ENCODE measurements at places on chromosomes 2 and 18.

DNA sequence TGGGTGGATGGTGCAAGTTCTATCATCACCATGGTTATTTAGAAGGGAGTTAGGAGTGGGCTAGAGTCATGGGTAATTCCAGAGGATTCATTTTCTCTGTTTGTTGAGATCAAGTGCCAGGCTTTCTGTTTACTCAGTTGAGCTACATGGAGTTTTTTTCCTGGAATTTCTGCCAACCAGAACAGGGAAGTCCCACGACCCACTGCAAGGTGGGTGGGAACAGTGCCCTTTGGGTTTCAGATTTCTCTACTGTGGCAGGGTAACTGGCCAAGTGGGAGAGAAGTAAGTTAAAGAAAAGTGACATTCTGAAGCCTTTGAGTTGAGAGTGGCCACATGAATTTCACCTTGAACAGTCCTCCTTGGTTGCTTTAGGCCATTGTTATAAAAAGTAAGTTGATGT lies 138.9 kb downstream of the SLC39A10 start:
- DNase-seq: no peak

DNA sequence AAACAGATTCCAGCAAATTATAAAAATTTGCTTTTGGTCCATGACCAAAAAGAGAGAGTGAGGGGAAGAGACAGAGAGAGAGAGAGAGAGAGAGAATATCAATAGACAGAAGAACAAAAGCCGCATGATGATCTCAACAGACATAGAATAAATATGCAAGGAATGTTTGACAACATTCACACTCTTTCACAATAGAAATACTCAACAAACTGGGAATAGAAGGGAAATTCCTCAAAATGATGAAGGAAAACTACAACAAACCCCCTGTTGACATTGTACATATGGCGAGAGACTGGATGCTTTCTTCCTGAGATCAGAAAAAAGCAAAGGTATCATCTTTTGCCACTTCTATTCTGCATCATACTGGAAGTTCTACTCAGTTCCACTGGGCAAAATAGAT lies 309.7 kb downstream of the RAD51AP2 start:
- DNase-seq: no peak

- DNase-seq: no peak
Observed at GRCh38 chr2:1489486-1489885, 76.2 kb downstream of the TPO start.

GRCh38 chr2:84879584-84880394 lies 1.1 kb downstream of the TRABD2A start:
- no peak for DNase-seq

GRCh38 chr18:48398074-48398473 lies 11.1 kb downstream of the ZBTB7C start:
- no peak for DNase-seq

GRCh38 chr2:120760446-120761135 lies 24.9 kb downstream of the GLI2 start:
- DNase-seq: no peak

- no peak for DNase-seq
Observed at GRCh38 chr2:24047703-24048033, 477 bp upstream of the WDCP start.

DNA sequence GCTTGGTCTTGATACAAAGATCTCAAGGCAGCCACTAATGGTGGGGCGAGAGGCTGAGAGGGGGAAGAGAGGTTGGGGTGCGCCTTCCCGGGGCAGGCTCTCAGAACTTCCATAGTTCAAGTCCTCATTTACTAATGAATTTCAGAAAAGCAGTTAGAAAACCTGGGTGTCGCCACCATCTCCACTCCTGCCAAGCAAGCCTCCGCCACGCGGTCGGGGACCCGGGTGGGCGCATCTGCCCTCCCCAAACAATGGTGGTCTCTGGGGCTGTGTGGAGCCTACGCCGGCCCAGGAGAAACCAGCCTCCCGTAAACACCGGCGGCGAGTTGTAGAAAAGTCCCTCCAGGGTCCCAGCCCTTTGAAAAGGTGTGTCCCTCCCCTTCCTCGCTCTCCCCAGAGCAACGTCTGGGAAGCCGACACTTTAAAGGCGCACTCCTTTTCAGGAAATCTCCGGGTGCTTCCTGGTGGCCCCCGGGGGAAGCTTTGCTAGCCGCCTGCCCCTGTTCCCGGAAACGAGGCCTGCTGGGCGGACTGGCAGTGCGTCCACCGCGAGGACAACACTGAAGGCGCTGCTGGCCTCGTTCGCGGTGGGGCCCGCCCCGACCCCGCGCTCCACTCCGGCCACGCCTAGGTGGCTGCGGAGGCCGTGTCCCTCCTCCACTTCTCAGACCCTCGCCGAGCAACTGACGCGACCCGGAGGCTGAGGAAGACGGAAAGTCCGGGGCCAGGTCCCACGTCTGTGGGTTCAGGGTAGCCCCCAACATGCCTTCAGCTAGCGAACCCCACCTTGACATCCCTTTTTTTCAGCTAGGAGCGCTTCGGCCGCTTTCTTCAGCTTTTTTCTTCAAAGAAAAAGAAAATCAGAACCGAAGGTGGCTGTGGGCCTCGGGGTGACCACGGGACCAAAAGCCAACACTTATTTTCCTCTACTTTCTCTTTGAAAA lies 16.8 kb downstream of the EVX2 start:
- DNase-seq: no peak

DNA sequence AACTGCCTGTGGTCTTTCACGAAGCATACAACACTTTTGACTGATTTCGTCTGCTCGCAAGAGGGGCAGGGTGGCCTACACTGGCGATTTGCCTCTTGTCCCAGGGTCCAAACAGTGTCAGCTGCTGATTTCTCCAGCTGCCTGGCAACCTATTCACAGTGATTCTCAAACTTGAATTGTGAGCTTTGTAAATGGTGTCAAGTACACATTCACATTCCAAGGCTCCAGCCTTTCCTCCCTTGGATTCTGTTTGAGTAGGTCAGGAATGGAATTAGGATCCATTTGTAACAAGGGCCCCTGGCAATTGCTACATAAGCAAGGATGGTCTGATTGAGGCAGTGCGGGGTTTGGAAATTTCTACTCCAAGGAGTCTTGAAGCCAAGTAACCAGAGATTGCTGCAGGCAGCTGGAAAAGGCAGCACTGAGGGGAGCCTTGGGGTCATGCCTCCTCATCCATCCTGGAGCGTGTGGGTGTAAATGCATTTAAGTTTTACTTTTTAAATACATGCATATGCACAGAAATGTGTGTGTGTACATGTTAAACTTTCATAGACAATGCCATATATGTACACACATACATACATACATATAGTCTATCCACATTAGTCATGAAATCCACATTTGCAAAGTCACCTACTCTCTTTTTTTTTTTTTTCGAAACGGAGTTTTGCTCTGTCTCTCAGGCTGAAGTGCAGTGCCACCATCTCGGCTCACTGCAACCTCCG lies 86.8 kb upstream of the UXS1 start:
- no peak for DNase-seq

- DNase-seq: no peak
Observed at GRCh38 chr2:160893581-160893980, 266.6 kb upstream of the TANK start.

- DNase-seq: no peak
Observed at GRCh38 chr2:88265352-88266303, 95.5 kb downstream of the THNSL2 start.

- DNase-seq: no peak
Observed at GRCh38 chr18:59114160-59114559, 25.5 kb upstream of the SEC11C start.

DNA sequence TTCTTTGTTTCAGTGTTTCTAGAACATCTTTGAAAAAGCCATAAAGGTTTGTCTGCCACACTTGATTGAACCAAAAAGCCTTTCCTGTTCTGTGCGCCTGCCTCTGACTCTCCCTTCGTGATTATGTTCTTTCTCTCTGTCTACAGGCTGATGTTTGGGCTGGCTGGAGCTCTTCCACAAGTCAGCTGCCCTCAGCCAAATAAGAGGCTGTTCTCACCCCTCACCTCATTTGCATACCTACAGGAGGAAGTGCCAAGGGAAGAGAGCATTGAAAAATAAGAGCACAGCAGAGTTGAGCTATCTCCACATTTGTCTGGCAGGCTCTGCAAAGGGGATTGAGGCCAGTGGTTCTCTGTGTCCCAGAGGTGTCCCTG lies 15.8 kb downstream of the INPP5D start:
- DNase-seq: no peak

DNA sequence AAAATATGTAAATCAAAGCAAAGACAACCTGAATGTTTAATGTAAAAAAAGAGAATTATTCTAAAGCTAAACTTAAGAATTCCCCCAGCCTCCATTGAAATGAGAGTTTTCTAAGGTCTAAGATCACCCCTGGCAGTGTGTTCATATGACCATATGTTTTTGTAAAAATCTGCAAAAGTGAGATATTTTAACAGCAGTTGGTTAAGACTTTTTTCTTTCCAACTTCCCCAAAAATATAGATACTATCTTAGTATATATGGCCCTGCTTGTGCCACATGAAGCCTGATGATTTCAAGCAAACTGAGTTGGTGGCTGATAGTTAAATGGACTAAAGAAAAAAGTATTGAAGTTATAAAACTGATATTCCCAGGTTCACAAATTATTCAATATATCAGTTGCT lies 35.4 kb downstream of the ZNF804A start:
- DNase-seq: no peak

DNA sequence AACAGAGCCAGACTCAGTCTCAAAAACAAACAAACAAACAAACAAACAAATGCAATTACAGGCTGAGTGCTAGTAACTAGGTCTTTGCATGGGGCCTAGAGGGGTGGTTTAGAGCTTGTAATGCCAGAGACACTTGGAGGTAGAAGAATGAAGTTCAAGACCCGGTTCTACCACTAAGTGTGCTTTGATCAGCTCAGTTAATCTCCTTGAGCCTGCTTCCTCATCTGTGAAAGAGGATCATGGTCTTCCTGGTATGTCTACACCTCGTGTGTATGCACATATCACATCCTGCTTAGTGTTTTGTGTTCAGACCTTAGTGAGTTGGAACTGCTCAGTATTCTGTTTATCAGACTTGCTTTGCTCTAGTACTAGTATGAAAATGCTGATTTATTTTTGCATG lies 4.8 kb upstream of the ATP6V1C2 start:
- no peak for DNase-seq

- no peak for DNase-seq
Observed at GRCh38 chr18:54030434-54030833, 194.0 kb downstream of the MBD2 start.

DNA sequence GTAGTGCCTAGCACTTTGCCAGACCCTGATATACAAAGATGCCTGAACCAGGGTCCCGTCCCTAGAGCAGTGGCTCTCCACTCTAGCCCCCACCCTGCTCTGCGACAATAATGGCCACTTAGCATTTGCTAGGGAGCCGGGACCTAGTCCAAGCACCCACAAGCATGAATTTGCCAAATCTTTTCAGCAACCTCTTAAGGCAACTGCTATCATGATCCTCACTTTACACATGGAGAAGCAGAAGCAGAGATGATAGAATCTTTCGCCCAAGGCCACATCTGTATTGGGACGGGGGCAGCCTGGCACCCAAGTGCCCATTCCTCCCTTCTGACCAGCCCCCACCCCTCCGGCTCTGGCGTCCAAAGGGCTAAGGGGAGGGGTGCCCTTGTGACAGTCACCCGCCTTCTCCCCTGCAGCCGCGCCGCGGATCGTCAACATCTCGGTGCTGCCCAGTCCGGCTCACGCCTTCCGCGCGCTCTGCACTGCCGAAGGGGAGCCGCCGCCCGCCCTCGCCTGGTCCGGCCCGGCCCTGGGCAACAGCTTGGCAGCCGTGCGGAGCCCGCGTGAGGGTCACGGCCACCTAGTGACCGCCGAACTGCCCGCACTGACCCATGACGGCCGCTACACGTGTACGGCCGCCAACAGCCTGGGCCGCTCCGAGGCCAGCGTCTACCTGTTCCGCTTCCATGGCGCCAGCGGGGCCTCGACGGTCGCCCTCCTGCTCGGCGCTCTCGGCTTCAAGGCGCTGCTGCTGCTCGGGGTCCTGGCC lies 13.0 kb downstream of the SIGLEC15 start:
- no peak for DNase-seq

- no peak for DNase-seq
Observed at GRCh38 chr2:9644603-9645002, 13.8 kb upstream of the YWHAQ start.

GRCh38 chr2:174835797-174836255 lies 71.6 kb upstream of the CHRNA1 start:
- no peak for DNase-seq

GRCh38 chr2:241153616-241154015 lies 3.3 kb downstream of the PPP1R7 start:
- DNase-seq: peak; percentile 1

DNA sequence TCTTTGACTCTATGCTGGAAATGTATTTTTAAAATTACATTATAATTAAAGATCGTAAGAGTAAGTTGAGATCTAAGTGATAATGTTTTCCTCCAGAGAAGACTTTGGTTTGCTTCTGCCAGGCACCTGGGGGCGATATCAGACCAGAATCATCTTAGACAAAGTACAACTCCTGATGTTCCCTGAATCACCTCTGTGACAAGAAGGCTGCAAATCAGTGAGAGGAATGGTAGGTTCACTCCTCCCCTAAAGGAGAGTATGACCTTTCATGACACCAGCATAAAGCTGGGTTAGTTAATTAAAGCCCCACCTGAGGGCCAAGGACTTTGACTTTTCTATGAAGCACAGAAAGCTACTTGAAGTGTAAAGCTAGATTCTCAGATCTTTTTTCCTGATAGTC lies 114.4 kb upstream of the DTNA start:
- peak; percentile 45 for DNase-seq
